ENCODE measurements at places on chromosomes 3 and 15.

DNA sequence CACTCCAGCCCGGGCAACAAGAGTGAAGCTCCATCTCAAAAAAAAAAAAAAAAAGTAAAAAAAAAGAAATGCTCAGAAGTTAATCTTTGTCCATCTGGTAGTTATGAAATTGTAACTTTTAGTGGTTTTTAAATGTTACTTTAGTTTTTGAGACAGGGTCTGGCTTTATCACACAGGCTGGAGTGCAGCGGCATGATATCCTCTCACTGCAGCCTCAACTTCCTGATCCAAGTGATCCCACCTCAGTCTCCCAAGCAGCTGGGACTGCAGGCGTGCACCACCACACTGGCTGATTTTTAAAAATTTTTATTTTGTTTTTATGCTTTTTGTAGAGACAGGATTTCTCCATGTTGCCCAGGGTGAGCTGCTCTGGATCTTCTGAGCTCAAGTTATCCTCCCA is 1.3 kb downstream of the RNU5B-1 start:
- DNase-seq = no peak

GRCh38 chr3:48440590-48440958 is 517 bp downstream of the TMA7 start:
- DNase-seq = no peak

DNA sequence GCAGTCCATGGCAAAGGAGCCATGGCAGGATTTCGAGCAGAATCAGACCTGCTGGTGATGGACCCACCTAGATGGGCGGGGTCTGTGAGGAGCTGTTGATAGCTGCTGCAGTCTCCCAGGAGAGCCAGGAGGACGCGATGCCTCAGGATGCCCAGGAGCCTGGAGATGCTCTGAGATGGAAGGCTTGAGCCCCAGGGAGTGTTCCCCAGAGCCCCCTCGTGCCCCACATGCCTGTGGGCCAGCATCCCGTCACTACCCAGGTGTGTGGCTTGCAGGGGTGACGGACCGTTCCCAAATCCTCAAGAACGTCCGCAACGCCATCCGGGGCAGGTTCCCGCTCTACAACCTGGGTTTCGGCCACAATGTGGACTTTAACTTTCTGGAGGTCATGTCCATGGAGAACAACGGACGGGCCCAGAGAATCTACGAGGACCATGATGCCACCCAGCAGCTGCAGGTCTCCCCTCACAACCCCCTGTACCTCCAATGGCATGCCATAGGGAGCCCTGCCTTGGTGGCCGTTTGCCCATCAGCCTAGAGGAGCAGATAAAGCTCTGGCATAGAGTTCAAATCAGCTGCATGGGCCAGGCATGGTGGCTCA is 6.7 kb downstream of the ITIH1 start:
- no peak for DNase-seq

DNA sequence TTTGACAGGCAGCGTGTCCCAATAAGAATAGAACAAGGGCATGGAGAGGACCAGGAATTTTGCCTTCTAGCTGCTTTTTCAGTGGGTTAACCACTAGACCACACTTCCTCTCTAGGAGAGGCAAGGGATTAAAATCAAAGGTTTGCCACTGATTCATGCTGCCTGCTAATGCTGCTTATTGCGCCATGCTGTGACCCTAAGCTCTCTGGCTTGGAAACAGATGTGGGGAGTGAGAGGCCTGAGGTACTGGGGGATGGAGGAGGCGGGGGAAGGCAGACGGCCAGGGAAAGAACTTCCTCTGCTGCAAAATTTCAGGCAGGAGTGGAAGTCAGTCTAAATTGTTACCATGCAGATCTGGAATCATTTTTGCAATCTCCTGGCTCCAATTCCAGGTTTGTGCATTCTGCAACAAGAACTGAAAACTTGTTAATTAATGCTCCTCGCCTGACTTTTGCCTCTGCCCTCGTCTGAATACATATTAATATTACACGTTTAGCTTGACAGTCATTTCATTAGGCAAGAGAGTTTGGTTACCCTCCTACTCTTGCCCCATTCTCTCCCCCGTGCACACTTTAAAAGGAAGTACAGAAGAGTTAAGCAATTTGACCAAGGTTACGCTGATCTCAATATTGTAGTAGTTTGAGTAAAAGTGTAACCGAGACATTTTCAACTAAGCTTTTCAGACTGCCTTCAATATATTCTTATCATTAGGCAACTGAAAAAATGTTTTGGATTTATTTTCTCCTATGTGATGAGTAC is 121.7 kb upstream of the SPRED1 start:
- DNase-seq = peak; percentile 90

DNA sequence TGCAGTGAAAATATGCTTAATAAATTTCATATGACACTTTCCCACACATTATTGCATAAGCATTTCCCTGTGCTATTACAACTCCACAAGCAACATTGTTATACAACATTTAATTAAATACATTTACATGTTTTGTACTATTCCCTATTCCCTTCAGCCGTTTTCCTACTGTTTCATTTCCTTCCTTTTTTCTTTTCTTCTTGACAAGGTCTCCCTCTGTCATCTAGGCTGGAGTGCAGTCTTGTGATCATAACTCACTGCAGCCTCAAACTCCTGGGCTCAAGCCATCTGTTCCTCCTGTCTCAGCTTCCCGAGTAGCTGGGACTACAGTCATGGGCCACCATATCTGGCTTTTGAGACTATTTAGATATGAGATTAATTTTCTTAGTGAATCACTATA is 254.7 kb downstream of the NFKBIZ start:
- DNase-seq = peak; percentile 15
